ENCODE measurements at places on chromosomes 7 and 10.

DNA sequence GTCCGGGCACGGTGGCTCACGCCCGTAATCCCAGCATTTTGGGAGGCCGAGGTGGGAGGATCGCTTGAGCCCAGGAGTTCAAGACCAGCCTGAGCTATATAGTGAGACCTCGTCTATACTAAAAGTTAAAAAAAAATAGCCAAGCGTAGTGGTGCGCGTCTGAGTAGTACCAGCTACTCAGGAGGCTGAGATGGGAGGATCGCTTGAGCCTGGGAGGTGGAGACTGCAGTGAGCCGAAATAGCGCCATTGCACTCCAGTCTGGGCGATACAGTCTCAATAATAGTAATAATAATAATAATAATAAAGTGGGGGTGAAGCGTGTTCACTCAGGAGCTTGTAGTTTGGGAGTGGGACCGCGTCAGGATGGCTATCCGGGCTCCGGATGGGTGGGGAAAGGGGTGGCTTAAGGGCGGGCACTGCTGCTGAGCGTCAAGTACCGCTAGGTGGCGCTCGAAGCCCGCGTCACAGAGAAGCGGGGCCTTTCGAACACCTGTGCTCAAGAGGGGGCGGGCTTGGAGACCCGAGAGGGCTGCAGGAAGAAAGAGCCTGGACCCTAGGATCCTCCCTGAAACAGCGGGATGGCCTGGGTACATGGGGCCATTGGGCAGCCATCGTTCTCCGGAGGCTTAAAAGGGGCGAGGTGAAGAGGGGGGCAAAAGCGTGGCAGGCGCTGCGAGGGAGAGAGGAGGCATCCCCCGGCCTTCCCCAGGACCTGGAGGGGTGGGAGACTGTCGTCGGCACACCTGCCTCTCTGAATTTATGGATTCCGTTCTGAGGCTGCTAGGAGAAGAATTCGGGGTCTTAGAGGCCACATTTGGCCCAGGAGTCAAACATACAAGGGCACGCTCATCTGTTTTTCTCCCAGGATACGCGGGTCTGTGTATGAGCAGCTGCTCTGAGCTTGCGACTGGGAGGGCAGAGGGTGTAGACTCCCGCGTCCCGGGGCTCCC is 14.5 kb downstream of the LBX1 start:
- no peak for DNase-seq

DNA sequence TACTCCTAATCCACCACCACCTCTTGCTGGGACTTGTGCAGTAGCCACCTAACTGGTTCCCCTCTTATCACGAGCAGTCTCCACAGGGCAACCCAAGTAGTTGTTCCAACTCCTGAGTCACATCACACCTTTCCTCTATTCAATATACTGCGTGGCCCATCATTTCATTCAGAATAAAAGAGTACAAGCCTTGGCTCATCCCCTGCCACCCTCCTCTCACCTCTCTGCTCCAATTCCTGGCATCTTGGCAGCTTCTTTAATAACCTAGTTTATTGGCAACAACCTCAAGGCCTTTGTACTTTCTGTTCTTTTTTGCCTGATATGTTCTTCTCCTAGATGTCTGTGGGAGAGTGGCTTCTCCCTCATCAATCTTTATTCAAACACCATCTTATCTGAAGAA is 199.4 kb downstream of the KIAA1217 start:
- DNase-seq, result no peak

DNA sequence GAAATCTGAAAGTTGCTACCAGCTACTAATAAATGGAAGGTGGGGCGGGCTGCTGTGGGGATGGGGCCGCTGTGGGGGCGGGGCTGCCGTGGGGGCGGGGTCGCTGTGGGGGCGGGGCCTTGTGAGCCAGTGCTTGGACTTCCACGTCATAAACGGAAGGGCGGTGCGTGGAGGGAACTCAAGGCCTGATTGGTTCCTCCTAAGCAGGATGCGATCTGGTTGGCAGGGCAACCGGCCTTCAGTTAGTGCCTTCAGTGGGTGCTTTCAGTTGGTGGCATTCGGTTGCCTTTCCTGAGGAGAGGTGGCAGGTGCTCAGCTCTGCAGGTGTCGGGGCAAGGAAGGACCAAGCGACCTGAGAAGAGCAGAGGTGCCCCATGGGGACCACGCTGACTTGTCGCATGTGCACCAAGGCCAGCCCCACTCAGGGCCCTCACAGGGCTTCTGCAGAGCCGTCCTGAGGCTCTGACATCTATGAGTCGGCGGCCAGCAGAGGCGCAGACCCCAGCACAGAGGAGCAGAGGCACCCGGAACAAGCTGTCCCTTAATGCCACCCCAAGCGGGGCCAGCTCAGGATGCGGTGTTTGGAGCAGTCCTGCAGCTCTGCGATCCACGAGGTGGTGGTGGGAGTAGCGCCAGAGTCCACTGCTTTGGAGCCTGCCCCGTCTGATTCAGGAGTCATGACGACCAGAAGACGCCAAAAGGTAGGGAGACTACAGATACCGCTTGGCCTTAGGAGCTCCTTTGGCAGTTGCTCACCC is 54.4 kb upstream of the PDSS1 start:
- DNase-seq, result no peak

GRCh38 chr7:105126436-105126975 is 112.5 kb downstream of the KMT2E start:
- no peak for DNase-seq

DNA sequence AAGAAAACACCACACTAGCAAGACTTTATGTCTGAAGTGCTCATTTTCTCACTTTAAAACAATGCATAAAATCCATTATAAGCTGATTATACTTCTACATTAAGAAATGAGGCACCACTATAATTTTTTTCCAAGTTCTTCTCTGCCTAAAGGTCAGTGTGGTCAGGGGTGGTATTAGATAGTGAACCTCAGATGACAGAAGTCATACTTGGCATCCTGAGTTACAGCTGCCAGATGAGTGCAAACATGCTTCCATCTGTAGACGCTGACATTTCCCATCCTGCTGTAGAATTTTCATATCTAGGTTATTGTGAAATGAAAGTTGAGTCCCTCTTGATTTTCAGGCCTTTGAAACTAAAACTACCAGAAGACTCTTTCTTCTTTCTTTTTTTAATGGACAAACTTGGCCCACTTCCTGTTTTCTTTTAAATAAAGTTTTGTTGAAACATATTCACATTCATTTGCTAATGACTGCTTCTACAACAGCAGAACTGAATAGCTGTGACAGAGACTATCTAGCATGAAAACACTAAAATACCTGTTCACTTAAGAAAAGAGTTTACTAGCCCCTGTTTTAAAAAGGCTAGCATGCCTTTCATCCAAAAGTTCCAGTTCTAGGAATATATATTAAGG is 900.8 kb downstream of the XPNPEP1 start:
- no peak for DNase-seq

DNA sequence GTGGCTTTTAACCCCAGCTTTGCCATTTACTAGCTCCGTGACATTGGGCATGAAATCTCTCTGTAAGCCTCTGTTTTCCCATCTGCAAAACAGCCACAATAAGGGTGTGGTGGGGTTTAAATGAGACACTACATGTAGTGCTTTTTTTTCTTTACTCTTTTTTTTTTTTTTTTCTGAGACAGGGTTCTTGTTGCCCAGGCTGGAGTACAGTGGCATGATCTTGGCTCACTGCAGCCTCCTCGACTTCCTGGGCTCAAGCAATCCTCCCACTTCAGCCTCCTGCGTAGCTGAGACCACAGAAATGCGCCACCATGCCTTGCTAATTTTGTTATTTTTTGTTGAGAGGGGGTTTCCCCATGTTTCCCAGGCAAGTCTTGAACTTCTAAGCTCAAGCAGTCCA is 8.3 kb upstream of the DENND10 start:
- no peak for DNase-seq
